ENCODE measurements at places on chromosomes 1 and 21. TPM values are rescaled to one million over a fixed set of nuclear protein-coding genes. Genes with fewer than 3 reads are reported as not detected.

DNA sequence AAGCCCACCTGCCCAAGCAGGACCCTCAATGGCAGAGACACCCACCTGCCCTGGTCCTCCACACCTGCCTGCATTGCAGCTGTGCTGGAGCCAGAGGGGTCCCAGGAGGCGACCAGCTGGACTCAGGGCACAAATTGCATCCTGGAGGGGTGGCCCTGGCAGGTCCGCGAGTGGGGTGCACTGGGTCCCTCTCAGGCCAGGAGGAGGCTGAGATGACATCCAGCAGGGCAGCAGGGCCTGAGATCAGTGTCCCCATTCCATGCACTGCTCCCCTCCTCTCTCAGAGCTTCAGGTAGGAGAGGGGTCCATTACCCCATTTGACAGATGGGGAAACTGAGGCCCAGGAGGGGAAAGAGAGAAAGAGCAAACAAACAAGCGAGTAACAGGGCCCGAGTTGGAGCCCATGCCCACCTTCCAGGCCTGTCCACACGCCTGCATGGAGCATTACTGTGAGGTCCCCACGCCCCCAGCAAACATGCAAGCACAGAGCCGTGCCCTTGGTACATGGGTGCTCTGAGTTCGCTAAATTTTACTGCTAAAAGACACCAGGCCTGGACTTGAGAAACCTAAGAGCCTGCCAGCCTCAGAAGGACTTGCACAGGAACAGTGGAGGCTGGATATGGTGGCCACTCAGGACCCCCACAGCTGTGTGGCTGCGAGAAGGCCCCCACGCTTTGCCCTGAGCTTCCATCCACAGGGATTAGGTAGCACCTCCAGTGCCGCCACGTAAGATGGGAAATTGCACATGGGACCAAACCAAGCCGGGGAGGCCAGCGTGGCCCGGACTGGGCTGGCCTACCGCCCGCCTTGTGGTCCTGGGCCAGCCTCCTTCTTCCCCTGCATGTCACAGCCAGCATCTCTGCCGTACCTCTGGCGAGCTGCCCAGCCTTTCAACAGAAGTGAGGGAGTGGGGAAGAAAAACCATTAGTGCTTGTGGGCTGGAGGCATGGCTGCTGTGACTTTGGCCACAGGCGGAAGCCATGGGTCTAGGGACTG lies 7.4 kb downstream of the WNT3A start:
- DNase-seq: peak; percentile 54

- no peak for DNase-seq
These were observed 32.0 kb downstream of the VTCN1 start for GRCh38 chr1:117178756-117179155.

DNA sequence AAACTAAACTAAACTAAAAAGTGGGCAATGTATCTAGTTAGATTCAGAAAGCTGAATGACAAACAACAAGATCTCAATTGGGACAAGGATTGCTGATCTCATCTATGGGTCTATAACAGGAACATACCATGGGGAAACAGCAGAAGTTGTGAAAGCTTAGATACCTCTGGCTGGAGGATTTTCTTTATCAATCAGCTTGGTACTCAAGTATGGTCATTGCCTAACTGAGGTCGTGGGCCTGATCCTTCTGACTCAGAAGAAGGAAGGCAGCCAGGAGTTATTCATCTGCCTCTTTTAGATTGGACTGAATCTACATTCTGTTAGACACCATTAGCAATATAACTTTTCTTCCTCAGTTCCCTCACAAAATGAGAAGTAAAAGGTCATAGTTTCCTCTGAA lies 39.7 kb downstream of the DNTTIP2 start:
- no peak for DNase-seq

GRCh38 chr1:25735956-25736529 lies 64.0 kb upstream of the SELENON start:
- DNase-seq: no peak

GRCh38 chr1:183330335-183330734 lies 87.8 kb downstream of the NMNAT2 start:
- no peak for DNase-seq

DNA sequence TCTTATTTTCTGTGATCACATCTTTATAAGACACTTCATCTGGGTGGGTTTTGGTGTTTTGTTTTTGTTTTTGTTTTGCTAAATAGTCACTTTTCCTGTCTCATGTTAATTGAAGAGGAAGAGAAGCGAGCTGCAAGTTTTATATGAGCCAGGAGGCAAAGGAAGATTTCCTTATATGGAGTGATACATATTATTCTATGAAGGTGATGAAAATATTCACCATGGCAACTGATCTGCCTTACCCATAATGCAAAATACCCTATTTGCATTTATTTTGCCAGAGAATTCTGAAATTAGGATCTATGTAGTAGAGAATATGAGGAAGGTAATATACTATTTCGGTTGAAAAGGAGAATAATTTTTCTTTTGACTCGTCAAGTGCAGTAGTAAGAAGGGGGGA lies 13.9 kb downstream of the CXADR start:
- DNase-seq: no peak

- DNase-seq: no peak
These were observed 96.6 kb upstream of the TNR start for GRCh38 chr1:175839779-175840669.

GRCh38 chr21:25890001-25890400 lies 155.2 kb downstream of the GABPA start:
- no peak for DNase-seq

DNA sequence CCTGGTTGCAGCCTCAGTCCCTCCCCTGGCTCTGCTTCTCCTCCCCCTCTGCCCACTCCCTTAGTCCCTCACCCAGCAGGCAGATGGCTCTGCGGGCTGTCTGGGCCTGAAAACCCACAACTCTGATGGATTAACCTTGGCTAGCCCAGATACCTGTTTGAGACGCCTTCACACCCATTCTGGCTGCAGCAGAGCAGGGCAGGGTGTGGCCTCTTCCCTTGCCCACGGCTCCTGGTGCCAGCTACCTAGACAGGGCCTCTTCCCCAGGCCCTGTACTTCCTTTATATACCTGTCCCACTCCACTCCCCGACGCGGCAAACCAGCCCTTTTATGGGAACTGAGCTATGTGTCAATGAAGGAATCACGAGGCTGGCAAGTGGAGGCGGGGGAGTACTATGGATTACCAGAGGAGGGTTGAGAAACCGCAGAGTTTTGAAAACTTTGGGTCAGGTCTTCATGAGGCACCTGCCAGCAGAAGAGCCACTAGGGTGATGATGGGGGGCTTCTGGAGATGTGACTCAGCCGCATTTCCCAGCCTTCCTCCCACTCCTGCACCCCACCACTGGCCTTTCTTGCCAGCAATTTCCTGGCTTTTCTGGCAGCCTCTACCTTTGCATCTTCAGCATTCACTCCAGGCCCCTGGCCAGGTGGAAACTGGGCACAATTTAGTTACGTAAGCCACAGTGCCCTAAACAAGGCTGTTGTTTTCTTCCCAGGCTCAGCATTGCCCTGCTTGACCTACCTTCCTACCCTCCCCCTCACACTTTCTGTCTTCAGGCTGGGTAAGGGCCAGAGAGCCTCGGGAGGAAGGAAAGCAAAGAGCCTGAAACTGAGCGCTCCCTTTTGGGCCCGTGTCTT lies at the start of gene CHI3L1:
TSS of gene CHI3L1 (minus strand) at position 259 of the 858 bp plus-strand sequence. CDS start at position 178, 81 bp downstream.
- DNase-seq: peak; percentile 79

DNA sequence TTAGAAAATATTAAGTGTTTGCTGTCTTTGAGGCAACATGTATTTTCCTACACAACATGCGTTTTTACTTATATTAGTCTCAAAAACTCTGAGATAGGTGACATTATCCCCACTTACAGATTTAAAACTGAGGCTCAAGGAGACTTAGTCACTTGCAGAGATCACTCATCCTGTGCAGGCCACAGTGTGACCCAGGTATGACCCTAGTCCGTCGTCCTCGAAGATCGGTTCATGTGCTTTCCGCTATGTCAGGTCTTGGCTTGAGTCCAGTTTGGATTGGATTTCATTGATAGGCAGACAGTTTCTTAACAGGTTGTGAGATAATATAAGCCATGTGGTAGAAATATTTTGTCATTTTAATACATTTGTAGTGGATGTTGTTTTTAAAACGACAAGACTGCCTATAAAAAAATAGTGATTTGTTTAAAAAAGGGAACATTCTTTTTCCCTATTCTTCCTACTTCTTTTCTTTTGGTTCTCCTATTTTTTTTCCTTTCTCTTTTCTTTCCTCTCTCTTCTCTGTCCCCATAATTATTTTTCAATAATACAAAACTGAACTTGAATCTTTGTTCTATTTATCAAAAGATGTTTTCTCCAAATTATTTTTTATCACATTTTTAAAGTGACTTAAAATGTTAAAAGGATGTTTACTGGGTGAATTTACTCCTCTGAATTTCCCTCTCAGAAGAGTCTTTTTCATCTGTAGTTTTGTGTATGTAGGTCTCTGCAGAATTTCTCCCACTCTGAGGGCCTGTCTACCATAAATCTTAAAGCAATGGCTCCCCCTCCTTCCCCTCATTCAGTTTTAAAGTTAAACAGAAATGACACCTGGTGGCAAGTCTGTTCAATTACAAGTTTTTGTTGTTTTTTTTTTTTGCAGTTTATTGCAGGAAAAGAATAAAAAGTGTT lies 81.8 kb downstream of the PHTF1 start:
- no peak for DNase-seq

DNA sequence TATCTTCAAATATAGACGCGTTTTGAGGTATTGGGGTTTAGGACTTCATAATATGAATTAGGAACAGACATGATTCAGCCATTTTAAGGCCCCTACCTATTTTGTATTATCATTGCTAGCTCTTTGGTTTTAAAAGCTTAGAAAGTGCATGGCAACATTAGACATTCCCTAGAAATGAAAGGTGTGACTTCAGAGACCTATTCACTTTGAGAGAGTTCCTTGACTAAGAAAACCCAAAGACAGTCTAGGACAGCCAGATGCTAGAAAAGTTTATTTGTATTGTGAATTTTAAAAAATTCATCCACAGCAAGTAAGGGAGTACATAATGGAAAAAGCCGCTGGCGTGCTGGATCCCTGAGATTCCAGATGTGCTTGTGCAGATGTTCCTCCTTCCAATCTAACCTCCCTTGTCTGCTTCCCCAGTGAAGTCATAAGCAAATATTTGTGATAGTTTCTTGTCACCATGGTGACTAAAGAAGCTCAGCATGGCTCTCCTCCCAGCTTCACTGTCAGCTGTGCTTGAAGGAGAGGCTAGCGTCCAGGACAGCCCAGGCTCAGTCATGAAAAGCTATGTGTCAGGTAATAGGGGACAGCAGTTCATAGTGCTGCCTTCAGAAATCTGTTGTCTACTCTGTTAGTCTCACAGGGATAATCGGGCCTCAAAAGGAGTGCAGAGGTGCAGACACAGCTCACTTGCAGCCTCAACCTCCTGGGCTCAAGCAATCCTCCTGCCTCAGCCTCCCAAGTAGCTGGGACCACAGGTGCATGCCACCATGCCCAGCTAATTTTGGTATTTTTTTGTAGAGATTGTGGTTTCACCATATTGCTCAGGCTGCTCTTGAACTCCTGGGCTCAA lies 34.8 kb downstream of the KPNA6 start:
- no peak for DNase-seq

Gene DDAH1
- total RNA-seq: 48.4 TPM

Gene KDF1
- 8.1 TPM for total RNA-seq

Gene MEAF6
- total RNA-seq: 59.5 TPM

Gene RPE65
- not detected for total RNA-seq

Gene OR2L13
- not detected for total RNA-seq

Gene ISG20L2
- total RNA-seq: 22.6 TPM

Gene MROH7
- 2.1 TPM for total RNA-seq

Measured in lower lobe of right lung (tissue), 2 donors.